ENCODE measurements at places on chromosomes 7 and 10.

DNA sequence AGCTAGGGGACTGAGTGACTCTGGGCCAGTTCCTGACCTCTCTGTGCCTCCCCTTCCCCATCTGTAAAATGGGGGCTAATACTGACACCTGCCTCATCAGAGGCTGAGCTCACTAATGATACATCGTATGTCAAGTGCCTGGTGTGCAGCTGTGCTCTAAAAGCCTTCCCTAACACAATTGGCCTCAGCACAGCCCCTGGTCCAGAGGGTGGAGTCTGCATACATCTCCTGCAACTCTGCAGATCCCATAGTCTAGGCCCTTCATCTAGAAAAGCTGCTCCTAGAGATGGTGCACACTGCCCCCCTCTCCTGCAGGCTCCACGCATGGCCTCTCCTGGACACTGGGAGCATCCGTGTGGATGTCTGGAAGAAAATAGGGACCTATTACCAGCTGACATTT lies 255.0 kb downstream of the RPS24 start:
- no peak for DNase-seq

GRCh38 chr7:104207348-104207730 lies 474 bp downstream of the ORC5 start:
- no peak for DNase-seq

GRCh38 chr7:12320987-12321647 lies 82.5 kb downstream of the VWDE start:
- DNase-seq, result no peak

- no peak for DNase-seq
Observed at GRCh38 chr10:3023892-3024291, 43.5 kb upstream of the PFKP start.

GRCh38 chr7:19248115-19248514 lies 102.9 kb upstream of the FERD3L start:
- DNase-seq, result no peak

- DNase-seq, result no peak
Observed at GRCh38 chr10:49500412-49500811, 38.5 kb downstream of the ERCC6 start.

- no peak for DNase-seq
Observed at GRCh38 chr7:94060752-94061151, 56.6 kb upstream of the BET1 start.

DNA sequence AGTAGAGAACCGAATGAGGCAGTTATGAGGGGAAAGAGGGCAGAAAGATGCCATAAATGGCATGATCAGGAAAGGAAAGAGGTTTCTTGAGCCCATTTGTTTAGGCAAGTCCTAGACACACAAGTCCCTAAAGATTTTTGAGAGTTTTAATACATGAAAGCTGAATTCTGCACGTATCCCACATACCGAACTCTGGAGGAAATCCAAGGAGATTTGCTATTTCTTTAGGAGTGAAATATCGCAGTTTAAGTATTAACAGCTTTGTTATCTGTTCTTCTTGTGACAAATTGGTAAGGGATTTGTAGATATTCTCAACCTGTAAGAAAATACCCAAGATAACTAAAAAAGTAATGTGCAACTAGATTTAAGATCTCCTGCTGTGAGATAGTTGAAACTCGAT lies 23.7 kb upstream of the CUBN start:
- DNase-seq, result no peak

- DNase-seq, result no peak
Observed at GRCh38 chr7:34083440-34083839, 178.1 kb downstream of the BMPER start.

DNA sequence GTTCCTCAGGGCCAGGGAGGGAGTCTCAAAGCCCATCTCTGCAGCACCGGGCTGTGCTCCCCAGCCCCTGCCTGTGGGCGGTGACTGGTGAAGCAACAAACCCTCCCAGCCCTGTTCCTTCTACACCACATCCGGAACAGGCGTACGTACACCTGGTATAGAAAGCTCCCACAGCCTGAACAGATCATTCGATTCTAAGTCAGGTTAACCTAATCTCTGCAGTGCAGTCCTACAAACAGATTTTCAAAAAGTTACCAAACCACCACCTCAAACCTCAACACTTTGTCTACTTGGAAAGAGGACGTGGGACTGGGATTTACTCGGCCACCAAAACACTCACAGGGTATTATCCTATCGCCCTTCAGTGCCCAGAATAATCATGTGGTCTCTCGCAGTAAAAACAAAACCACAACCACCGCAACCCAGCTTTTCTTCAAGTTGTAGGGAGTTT lies 238.4 kb downstream of the DIP2C start:
- no peak for DNase-seq

DNA sequence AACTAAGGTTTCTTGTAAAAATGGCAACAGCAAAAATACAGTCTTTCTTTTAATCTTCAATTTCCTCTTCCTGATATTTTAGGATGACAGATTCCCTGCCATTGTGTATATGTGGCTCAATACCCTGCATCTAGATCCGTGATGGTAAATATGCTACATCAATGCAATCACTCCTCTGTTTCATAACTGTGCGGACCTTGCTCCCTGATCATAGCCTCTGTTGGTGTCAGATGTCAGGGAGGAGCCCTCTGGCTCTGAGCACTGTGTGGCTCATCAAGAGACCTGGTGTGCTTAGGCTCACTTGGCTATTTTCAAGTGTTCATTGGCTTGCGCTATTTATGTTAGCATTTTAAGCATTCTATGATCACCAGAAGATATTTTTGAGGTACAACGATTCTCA lies 33.0 kb upstream of the AGR3 start:
- no peak for DNase-seq

DNA sequence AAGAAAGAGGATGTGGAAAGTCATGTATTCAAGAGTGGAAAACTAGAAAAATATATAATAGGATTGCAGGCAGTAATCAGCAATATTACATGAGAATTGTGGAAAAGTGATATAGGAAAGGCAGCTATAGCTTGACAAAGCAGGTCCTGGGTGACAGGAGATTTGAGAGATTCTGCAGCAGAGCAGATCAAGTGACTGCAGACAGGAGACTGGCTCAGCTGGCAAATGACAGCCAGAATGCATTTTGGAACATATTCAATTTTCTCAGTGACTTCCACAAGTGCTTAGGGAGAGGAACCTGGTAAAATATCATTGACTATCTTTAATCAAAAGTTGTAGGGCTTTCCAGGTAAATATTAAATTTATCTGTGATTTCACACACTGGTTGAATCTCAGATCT lies 260.5 kb upstream of the CACNA2D1 start:
- DNase-seq, result no peak

DNA sequence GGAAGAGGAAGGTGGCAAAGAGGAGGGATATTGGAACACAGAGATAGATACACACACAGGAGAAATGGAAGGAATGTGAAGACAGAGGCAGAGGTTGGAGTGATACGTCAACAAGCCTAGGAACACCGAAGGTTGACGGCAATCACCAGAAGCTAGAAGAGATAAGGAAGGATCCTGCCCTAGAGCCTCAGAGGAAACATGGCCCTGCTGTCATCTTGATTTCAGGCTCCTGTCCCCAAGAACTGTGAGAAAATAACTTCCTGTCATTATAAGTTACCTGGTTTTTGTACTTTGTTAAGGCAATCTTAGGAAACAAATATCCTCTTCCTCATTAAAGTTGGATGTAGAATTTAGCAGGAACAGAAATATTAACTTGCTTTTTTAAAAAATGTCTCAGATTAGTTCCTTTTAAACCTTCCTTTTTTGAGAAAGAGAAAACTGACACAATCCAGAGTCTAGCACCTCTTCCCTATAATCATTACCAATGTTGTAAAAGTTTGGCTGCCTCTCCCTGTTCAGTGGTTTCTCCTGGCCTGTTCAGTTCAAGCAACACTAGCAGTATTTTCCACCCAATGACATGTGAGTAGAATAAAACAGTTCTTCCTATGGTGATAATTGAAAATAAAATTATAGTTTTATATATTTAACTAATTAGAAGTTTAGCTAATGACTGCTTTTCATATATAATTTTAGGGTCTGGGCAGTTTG lies 28.8 kb upstream of the GNAI1 start:
- no peak for DNase-seq

DNA sequence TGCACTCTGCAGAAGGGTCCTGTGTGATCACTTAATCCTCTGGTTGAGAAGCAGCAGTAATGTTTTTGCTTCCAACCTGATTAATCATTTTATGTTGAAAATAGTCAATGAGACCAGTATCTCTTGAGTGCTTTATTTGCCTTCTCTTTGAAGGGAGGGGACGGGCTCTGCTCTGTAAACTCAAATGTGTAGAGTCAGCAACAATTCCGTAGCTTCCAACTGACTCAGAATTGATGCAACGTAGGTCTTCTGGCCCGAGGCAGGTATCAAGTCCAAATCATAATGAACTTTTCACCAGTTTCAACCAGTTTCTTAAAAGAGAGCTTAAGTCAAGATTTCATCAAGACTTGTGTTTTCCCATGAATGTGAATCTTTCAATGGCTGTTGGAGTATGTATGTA lies 26.3 kb downstream of the GUSB start:
- no peak for DNase-seq

GRCh38 chr10:82552267-82552666 lies 677.3 kb downstream of the NRG3 start:
- DNase-seq, result no peak

DNA sequence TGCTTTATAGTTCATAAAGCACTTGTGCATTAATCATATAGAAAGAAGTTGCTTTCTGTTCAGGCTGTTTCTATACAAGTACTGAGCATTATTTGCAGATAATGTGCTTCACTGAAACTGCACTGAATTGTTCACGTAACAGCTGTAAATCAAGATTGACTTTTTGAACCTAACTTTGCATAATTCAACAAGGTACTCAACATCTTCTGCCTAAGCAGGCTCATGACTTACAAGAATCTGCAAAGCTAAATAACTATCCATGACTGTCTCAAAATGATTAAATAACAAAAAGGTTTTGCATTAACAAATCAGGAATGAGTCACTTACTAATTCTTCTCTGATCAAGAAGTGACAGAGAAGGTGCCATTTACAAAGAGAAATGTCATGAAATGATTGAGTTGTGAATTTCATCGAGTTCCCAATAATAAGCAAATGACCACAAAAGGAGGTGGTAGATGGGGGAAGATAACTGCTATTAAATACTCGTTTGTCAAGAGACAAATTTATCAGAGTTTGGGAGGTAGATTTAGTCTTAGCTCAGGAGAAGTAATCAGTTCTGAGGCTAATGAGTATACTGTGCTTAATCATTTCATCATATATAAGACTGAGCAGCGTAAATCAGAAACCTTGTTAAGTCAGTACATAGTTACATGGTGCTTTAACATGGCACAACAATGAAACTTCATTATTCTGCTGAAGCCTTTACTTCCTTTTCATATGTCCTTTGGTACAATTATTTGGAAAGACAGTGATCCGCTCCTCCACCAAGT lies 161.3 kb upstream of the LRRN3 start:
- no peak for DNase-seq

DNA sequence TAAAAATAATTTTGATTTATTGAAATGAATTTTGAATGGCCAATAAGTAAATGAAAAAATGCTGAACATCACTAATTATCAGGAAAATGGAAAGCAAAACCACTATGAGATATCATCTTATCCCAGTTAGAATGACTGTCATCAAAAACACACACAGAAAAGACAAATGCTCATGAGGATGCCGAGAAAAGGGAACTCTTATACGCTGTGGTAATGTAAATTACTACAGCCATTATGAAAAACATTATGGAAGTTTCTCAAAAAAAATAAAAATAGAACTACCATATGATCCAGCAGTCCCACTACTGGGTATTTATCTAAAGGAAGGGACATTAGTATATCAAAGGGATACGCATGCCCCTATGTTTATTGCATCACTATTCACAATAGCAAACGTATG lies 15.8 kb downstream of the SCIN start:
- no peak for DNase-seq

- peak; percentile 53 for DNase-seq
Observed at GRCh38 chr7:23531050-23531793, 559 bp downstream of the TRA2A start.

DNA sequence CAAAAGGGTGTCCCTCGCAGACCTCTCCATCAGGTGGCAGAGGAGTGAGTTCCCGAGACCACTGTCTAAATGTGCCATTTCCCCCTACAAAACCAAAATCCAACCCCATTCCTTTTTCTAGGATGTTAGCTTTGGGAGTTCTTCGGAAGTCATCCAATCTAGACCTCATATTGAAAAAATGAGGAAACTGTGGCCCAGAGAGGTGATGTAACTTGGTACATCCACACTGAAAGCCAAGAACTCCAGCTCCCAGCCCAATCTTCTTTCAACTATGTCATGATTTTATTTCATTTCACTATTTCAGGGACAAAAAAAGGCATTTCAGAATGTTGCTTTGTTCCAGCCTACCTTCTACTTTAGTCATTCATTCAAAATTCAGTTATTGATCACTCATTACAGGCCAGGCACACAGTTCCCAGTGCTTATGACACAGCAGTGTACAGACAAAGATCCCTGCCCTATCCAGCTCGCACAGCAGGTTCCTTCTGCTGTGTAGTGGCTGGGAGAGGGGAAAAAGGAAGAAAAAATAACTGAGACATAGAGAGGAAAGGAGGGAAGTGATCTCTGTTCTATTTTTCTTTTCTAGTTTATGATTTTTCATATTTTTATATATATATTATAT lies 35.8 kb downstream of the SCRN1 start:
- DNase-seq, result no peak

DNA sequence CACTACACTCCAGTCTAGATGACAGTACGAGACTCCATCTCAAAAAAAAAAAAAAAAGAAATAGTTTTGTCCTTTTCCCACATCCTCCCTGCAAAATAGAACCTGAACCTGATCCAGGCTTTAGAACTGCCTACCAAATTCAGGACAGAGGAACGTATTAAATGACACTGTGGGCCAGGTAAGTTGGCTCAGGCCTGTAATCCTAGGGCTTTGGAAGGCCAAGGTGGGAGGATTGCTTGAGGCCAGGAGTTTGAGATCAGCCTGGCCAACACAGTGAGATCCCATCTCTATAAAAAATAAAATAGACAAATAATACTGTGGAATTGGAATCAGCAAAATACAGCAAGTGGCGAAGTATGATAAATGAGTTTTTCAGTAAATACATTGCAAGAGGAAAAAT lies 10.0 kb upstream of the BNIP3 start:
- DNase-seq, result no peak

- no peak for DNase-seq
Observed at GRCh38 chr7:101084865-101085161, 468 bp upstream of the TRIM56 start.

DNA sequence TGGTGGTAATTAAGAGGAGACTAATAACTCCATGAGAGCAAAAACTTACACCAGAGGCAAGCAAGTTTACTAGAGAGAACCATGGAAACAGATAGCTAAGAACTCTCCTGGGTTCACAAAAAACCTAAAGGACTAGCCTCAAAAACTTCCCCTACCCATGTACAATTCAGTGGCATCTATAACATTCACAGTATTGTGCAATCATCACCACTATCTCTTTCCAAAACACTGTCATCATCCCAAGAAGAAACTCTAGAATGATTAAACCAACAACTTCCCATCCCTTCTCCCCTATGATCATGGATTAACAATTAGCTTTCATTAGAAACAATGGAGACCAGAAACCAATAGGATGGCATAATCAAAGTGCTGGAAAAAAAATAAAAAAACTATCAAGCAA lies 1038.3 kb downstream of the LRMDA start:
- no peak for DNase-seq
